ENCODE measurements at places on chromosomes 7 and 10.
A peak's percentile ranks its signal among the peaks of the same experiment; 100 is the strongest.

- peak; percentile 30 for DNase-seq
Measured at GRCh38 chr7:101814081-101814990, 3.1 kb upstream of the CUX1 start.

- no peak for DNase-seq
Measured at GRCh38 chr7:155816996-155817395, 4.7 kb upstream of the SHH start.

GRCh38 chr10:32938554-32939061 is 19.4 kb downstream of the ITGB1 start:
- no peak for DNase-seq

- DNase-seq, result no peak
Measured at GRCh38 chr10:86533328-86533727, 11.7 kb upstream of the WAPL start.

GRCh38 chr7:51240868-51241267 is 75.7 kb downstream of the COBL start:
- no peak for DNase-seq

DNA sequence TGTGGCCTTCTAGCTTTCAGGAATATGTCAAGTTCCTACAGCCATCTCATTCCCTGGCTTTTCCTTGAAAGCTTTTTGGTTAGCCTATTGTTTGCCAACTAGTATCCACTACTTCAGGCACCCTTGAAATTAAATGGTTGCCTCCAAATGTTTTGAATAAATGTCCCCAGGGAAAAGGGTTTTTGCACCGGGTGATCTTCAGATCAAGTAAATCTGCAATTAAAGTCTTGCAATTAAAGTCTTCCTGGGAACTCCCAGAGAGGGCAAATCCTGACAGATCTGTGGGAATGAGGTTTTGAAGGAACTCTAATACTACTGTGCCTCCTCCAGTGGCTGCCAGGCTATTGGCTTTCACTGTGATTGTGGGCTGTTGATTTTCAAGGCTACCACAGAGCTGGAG is 17.7 kb upstream of the ZNRF2 start:
- DNase-seq, result no peak

GRCh38 chr7:43273939-43274719 is 161.7 kb downstream of the HECW1 start:
- no peak for DNase-seq

GRCh38 chr7:130912862-130913638 is 179.0 kb upstream of the KLF14 start:
- peak; percentile 100 for DNase-seq

DNA sequence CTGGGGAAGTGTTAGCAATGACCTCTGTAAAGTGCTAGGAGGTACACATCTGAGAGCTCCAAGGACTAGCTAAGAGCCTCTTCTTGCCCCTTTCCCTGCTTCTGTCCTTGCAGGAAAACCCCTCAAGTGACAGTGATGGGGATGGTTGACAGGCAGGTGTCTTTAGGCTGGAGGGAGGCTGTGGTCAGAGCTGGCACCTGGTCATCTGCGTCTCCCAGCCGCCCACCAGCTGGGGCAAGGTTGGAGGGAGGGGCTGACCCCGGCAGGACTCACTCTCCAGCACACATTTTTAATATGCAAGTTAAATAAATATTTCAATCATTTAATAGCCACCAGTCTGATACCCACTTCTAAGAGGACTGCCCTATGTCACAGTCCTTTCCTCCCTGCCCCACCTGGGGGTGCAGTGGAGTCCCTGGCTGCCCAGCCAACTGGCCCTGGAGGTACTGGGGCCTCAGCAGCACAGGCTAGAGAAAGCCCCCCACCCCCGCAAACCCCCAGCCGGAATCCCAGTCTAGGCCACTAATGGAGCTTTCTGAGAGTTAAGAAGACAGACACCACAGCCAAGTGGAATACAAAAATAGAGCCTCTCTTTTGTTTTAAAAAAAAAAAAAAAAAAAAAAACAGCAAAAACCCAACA is 6.3 kb downstream of the FGF8 start:
- no peak for DNase-seq

DNA sequence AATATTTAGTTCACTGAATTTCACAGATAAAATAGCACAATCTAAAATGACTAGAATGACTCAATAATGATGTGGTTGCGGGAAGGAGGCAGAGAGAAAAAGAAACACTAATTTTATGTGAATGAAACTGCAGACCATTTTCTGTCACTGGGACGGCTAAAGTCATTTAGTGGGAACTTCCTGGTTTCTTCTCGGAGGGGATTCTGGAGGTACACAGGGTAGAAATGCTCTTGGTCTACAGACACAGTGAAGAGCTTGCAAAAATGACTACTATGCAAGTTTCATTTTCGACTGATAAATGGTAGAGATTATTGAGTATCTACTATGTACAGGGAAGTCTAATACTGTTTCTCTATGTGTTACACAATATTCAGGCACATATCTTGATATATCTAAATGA is 63.5 kb upstream of the LRRN3 start:
- no peak for DNase-seq
